ENCODE measurements at places on chromosomes 2 and 18. TPM values are rescaled to one million over a fixed set of nuclear protein-coding genes. Genes with fewer than 3 reads are reported as not detected.

DNA sequence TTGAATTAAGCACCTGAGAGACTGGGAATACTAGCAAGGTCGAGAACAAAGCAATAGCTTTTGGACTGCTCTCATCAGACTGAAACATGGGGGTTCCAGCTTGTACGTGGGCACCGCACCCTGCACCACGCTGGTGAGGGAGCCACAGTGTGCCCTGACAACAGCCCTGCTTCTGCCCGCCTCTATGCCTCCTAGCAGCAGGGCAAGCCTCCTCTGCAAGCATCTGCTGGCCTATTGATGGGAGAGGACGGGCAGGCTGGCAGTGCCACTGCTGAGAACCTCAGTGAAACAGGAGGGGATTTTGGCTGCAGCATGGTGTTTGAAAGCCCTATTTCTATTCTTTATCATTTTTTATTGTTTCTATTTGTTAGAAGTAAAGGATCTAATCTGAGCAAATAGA is 146.1 kb upstream of the OTOS start:
- H3K27me3 ChIP-seq: no peaks in the 10 kb centered on the region
- DNase-seq: no peak
- no peaks in the 10 kb centered on the region for H3K36me3 ChIP-seq

- no peak for DNase-seq
- no peak overlapping the region for H3K4me3 ChIP-seq
- no peaks in the 10 kb centered on the region for H3K4me1 ChIP-seq
- no peaks in the 10 kb centered on the region for H3K36me3 ChIP-seq
- H3K27me3 ChIP-seq: no peaks in the 10 kb centered on the region
These were observed 196.3 kb upstream of the TMEFF2 start for GRCh38 chr2:192391041-192391440.

- no peak overlapping the region for H3K27ac ChIP-seq
- H3K36me3 ChIP-seq: no peaks in the 10 kb centered on the region
- no peaks in the 10 kb centered on the region for H3K4me1 ChIP-seq
- H3K4me3 ChIP-seq: no peak overlapping the region
- DNase-seq: no peak
These were observed 176.1 kb upstream of the SPRED2 start for GRCh38 chr2:65608466-65608865.

GRCh38 chr2:56476509-56477071 is 292.8 kb downstream of the CCDC85A start:
- no peak for DNase-seq
- H3K27ac ChIP-seq: no peak overlapping the region
- H3K4me3 ChIP-seq: no peak overlapping the region
- H3K27me3 ChIP-seq: peaks cover 2% of the 10 kb centered on the region
- H3K4me1 ChIP-seq: no peaks in the 10 kb centered on the region

DNA sequence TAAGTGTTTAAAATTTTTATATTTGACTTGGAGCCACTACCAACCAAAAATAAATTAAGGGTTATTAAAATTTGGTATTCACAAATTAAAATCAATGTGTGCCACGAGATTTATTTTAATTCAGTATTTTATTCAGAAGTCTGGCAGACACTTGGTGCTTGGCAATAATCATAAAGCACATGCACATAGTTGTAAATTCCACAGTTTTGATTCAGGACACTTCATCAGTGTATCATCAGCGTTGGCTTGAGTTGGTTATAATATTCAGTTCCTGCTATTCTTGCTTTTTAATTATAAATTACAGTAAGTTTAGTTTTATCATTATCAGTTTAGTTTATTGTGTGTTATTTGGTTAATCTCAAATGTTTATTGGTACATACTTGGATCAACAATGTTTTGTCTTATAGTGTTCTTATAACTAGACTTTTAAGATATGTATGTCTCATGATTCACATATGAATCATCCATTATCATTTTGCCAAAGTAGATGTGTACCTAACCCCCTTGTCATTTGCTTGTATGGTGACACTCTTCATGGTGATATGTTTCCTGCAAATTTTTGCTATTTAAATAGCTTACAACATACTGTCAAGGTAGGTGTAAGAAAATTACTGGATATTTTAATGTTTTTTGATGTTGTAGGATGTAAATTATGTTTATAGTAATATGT is 237.9 kb downstream of the BABAM2 start:
- H3K36me3 ChIP-seq: no peaks in the 10 kb centered on the region
- DNase-seq: no peak
- H3K27ac ChIP-seq: no peak overlapping the region
- H3K4me1 ChIP-seq: peaks cover 13% of the 10 kb centered on the region
- no peaks in the 10 kb centered on the region for H3K27me3 ChIP-seq

- H3K4me1 ChIP-seq: no peaks in the 10 kb centered on the region
- no peak overlapping the region for H3K27ac ChIP-seq
- H3K4me3 ChIP-seq: no peak overlapping the region
- no peak for DNase-seq
These were observed 292.4 kb downstream of the SP3 start for GRCh38 chr2:173672573-173673340.

GRCh38 chr2:128264881-128265607 is 53.6 kb downstream of the HS6ST1 start:
- no peaks in the 10 kb centered on the region for H3K36me3 ChIP-seq
- no peak overlapping the region for H3K27ac ChIP-seq
- no peaks in the 10 kb centered on the region for H3K27me3 ChIP-seq
- no peak overlapping the region for H3K4me3 ChIP-seq
- DNase-seq: no peak
- peaks cover 4% of the 10 kb centered on the region for H3K4me1 ChIP-seq

GRCh38 chr18:51123936-51124486 is 73.5 kb downstream of the MEX3C start:
- no peaks in the 10 kb centered on the region for H3K36me3 ChIP-seq
- H3K27me3 ChIP-seq: no peaks in the 10 kb centered on the region
- H3K4me3 ChIP-seq: no peak overlapping the region
- no peak for DNase-seq
- H3K27ac ChIP-seq: no peak overlapping the region
- H3K4me1 ChIP-seq: no peaks in the 10 kb centered on the region

GRCh38 chr2:149884871-149885270 is 297.3 kb upstream of the MMADHC start:
- H3K27ac ChIP-seq: no peak overlapping the region
- no peaks in the 10 kb centered on the region for H3K36me3 ChIP-seq
- peak; percentile 12 for DNase-seq
- H3K27me3 ChIP-seq: no peaks in the 10 kb centered on the region

GRCh38 chr2:163723348-163723747 is 12.5 kb downstream of the FIGN start:
- no peak for DNase-seq
- no peaks in the 10 kb centered on the region for H3K36me3 ChIP-seq
- no peaks in the 10 kb centered on the region for H3K4me1 ChIP-seq
- H3K4me3 ChIP-seq: no peak overlapping the region
- H3K27me3 ChIP-seq: no peaks in the 10 kb centered on the region
- no peak overlapping the region for H3K27ac ChIP-seq

GRCh38 chr2:225400546-225401400 is 1.3 kb downstream of the NYAP2 start:
- DNase-seq: no peak
- no peak overlapping the region for H3K4me3 ChIP-seq
- H3K36me3 ChIP-seq: no peaks in the 10 kb centered on the region
- H3K27me3 ChIP-seq: no peaks in the 10 kb centered on the region
- no peaks in the 10 kb centered on the region for H3K4me1 ChIP-seq

- DNase-seq: peak; percentile 2
- no peaks in the 10 kb centered on the region for H3K27me3 ChIP-seq
- no peak overlapping the region for H3K4me3 ChIP-seq
- no peaks in the 10 kb centered on the region for H3K36me3 ChIP-seq
- H3K4me1 ChIP-seq: no peaks in the 10 kb centered on the region
- peak overlapping the region; percentile 20 for H3K27ac ChIP-seq
These were observed 502.2 kb upstream of the SOX11 start for GRCh38 chr2:5190023-5190422.

- H3K4me3 ChIP-seq: no peak overlapping the region
- no peaks in the 10 kb centered on the region for H3K36me3 ChIP-seq
- H3K27me3 ChIP-seq: no peaks in the 10 kb centered on the region
- DNase-seq: no peak
- H3K4me1 ChIP-seq: no peaks in the 10 kb centered on the region
These were observed 40.5 kb upstream of the SMAD7 start for GRCh38 chr18:48991319-48991660.

GRCh38 chr2:164719996-164720941 is 99.0 kb upstream of the GRB14 start:
- H3K36me3 ChIP-seq: no peaks in the 10 kb centered on the region
- DNase-seq: no peak
- H3K4me1 ChIP-seq: peaks cover 3% of the 10 kb centered on the region

DNA sequence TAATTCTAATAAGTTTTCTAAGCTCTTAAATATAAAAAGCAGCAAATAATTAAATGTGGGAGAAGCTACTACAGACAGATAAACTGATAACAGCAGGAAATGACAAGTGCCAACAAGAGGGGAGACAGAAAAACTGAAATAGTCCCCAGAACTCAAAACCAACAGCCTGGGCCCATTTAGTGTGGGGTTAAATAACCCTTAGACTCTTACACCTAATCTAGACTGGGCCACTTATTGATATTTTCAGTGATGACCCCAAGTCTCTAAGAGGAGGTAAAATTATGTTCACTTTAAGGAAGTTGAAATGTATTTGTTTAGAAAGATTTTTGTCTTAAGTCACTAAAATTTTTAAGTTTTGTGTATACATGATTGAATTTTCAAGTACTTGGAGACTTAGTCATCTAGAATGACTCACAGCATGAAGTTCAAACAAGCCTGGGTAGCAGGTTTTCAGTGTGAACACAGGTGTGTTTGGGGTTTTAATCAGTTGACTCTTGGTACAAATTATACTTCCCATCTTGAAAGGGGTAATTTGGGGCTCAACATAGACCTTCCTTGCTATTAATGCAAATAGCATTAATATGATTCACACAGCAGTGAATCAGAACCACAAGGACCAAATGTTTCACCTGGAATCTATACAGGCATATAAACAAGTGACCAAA is 54.9 kb upstream of the MYO3B start:
- no peak overlapping the region for H3K27ac ChIP-seq
- H3K36me3 ChIP-seq: no peaks in the 10 kb centered on the region
- peaks cover 4% of the 10 kb centered on the region for H3K4me1 ChIP-seq
- H3K4me3 ChIP-seq: no peak overlapping the region

- no peak overlapping the region for H3K4me3 ChIP-seq
- H3K27ac ChIP-seq: no peak overlapping the region
- DNase-seq: no peak
These were observed 82.4 kb downstream of the GFPT1 start for GRCh38 chr2:69304656-69305055.

DNA sequence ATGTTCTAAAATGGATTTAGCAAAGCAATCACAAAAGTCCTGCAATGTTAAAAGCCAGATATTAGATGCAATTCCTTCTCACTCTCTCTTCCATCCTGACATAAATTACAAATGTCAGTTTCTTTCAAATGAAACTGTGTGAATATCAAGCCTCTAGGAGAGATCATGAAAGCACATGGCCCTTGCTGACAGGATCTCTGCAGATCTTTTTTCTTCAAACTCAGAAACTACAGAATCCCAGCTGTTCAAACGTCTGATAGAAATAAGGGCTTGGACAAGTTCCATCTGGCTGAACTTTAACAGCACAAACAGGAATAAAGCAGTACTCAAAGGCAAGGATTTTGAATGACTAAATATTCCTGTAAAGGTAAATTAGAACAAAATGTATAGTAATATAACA is 47.6 kb downstream of the PDE1A start:
- no peaks in the 10 kb centered on the region for H3K4me1 ChIP-seq
- peak; percentile 65 for DNase-seq
- no peak overlapping the region for H3K4me3 ChIP-seq
- H3K27ac ChIP-seq: no peak overlapping the region
- no peaks in the 10 kb centered on the region for H3K36me3 ChIP-seq

- peak; percentile 24 for DNase-seq
- no peaks in the 10 kb centered on the region for H3K36me3 ChIP-seq
- no peak overlapping the region for H3K27ac ChIP-seq
- peaks cover 30% of the 10 kb centered on the region for H3K4me1 ChIP-seq
- no peak overlapping the region for H3K4me3 ChIP-seq
These were observed 167.0 kb upstream of the HAAO start for GRCh38 chr2:42959234-42960001.

DNA sequence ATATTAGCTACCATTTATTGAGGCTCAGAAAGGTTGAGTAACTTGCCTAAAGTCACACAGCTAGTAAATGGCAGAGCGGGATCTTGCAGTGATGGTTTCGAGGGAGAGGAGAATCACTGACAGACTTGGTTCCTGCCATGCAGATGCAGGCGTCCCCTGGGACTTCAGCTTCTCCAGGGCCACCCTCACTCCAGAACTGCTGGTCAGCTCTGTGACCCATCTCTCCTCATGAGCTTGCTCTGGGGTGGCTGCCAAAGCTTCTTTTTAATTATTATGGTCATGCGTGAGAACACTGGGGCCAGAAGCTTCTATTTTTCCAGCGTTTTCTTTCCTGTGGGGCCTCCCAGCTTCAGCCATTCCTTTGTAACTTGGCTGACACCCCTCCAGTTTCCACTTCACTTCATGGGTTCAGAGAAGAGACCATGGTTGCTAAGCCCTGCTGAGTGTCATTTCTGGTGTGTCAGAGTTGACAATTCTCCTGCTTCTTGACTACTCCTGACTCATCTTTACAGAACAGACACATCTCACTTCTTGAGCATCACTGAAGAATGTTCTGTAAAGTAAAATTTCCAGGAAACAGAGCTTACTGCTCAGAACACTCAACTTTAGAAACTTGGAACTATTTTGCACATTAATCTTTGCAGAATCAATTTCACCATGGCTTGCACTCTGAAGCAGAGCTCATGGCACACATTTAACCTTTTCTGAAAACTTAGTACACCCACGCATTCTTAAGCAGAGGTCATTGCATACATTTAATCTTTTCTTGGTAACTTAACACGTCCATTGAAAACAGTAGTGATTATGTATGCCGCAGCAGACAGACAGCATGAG is 70.4 kb downstream of the IL1R2 start:
- no peak overlapping the region for H3K4me3 ChIP-seq
- H3K4me1 ChIP-seq: peaks cover 17% of the 10 kb centered on the region
- no peak overlapping the region for H3K27ac ChIP-seq
- peak; percentile 23 for DNase-seq
- H3K36me3 ChIP-seq: no peaks in the 10 kb centered on the region

GRCh38 chr18:27378431-27379095 is 193.5 kb upstream of the CHST9 start:
- H3K27me3 ChIP-seq: no peaks in the 10 kb centered on the region
- no peaks in the 10 kb centered on the region for H3K4me1 ChIP-seq
- H3K36me3 ChIP-seq: no peaks in the 10 kb centered on the region
- H3K4me3 ChIP-seq: no peak overlapping the region
- peak; percentile 3 for DNase-seq

- DNase-seq: no peak
- H3K36me3 ChIP-seq: no peaks in the 10 kb centered on the region
- H3K4me1 ChIP-seq: no peaks in the 10 kb centered on the region
- no peak overlapping the region for H3K4me3 ChIP-seq
- H3K27me3 ChIP-seq: no peaks in the 10 kb centered on the region
- H3K27ac ChIP-seq: no peak overlapping the region
These were observed 66.0 kb downstream of the EIPR1 start for GRCh38 chr2:3311601-3312000.

ZSWIM2 gene
- total RNA-seq: not detected

GKN1 gene
- total RNA-seq: not detected

INPP5D gene
- 43.3 TPM for total RNA-seq

ADD2 gene
- not detected for total RNA-seq

LRRTM4 gene
- total RNA-seq: not detected

GREB1L gene
- 0.76 TPM for total RNA-seq

OXER1 gene
- not detected for total RNA-seq

CYBRD1 gene
- 22.8 TPM for total RNA-seq
